ENCODE measurements at places on chromosomes 7 and 10. TPM values are rescaled to one million over a fixed set of nuclear protein-coding genes. Genes with fewer than 3 reads are reported as not detected.
A peak's percentile ranks its signal among the peaks of the same experiment; 100 is the strongest.

DNA sequence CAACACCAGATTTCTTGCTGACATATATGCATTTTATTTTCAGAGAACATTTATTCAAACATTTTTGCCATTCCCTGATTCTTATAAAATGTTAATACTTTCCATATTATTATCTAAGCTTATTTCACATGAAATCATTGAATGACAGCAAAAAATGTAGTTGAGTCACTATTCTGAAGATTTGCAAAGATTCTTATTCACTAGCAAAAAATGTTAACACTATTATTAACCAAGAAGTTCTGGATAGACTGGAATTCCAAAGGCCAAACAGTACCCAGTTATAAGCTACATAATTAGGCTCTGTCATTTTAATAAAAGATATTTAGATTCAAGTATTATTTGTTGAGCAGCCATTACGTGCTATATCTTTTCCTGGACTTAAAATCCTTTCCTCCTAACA, 4.3 kb downstream of the GSTO2 start:
- no peak for DNase-seq

DNA sequence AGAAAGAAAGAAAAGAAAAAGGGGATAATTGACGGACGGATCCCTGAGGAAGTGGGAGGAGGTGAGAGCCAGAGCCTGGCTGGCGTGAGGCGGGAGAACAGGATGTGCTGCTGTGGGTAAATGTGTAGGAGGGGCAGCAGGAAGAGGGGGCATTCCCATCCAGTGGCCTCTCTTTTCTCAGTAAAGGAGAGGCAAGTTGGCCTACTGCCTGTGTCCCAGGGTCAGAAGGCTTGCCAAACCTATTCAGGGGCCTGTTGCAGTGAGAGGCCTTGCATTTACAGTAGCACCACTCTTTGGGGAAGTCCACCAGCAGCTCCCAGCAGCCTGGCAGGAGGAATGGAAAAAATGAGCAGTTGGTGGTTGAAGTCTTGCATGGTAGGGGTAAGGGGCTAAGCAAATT, 26.6 kb upstream of the ASCC1 start:
- no peak for DNase-seq

- DNase-seq, result no peak
These were observed 81.2 kb upstream of the PIP4K2A start for GRCh38 chr10:22795546-22795945.

DNA sequence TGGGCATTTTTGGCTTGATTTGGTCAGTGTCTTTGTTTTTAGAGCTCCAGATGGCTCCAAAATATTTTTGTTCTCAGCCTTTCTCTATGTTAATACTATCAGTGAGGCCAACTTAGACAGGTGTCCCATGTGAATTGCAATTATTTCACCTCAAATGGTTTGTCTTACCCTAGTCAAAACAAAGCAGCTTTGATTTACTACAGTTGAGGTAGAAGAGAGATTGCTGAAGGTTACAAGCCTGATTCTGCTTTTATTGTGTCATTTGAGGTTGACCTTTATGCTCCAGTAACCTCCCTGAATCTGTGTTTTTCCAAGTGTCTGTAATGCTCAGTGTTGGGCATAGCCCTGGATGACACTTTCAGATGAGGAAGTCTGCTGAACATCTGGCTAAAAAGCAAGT, 882.9 kb downstream of the NRG3 start:
- no peak for DNase-seq

GRCh38 chr10:17073725-17074540, 55.7 kb downstream of the CUBN start:
- DNase-seq, result no peak

DNA sequence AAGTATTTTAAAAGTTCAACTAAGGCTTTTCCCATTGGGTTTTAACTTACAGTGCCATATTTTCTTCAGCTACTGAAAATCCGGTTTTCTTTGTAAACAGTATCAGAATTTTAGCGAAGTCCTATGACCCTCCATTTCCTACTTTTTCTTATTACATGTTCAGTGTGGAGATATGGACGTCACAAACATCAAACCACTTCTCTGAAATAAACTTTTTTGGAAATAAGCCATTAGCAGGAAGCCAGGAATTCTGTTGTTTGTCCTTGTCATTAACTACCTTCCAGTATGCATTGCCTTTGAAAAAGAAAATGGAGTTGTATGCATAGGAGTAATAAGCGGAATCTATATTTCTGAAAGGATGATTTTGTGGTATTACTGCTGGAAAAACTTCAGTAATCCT, 9.1 kb downstream of the MMP21 start:
- no peak for DNase-seq

GRCh38 chr7:142626420-142627035, 122.7 kb upstream of the PRSS1 start:
- peak; percentile 64 for DNase-seq

DNA sequence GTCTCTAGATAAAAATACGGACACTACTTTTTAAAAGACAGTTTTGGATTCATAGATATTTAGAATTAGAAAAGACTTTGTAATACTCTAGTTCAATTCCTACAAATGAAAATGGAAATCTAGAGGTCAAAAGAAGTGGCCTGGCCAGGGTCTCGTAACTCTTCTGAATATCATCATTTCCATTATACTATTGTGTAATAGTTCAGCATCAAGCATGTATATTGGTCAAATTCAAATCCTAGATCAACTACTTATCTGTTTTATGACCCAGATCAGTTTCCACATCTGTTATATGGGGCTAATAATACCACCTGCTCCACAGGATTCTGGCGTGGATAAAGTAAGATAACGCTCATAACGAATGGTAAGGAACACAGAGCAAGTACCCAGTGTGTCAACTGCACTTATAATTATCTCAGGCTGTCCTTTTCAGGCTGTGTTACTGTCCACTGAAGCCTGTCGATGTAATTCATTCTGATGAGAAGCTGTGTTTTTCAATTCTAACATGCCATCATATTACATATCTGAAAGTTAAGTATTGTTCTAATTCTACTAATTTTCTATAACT, 54.3 kb downstream of the ARHGAP21 start:
- DNase-seq, result no peak

DNA sequence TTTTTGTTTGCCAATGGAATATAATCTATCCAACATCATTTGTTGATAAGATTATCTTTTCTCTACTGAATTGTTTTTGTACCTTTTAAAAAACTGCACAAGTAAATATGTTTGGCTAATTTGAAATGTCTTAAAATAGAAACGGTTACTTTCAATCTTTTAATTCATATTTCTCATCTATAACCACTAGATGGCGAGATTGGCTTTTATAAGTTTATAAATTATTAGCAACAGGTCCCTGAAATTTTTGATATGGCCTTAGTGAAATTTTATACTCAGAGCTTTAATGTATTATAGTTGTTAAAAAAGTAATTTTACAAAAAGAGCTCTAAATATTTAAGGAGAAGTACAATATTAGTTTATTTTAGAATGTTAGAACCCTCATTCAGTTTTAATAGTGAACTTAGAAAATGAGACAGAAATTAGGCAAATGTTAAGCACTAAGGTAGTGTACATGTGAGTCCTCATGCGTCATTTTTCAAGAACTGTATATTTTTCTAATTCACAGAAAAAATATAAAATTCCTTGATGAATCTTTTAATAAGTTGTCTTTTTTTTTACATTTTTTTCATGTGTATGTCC, 592.5 kb downstream of the ARL4A start:
- DNase-seq, result no peak

DNA sequence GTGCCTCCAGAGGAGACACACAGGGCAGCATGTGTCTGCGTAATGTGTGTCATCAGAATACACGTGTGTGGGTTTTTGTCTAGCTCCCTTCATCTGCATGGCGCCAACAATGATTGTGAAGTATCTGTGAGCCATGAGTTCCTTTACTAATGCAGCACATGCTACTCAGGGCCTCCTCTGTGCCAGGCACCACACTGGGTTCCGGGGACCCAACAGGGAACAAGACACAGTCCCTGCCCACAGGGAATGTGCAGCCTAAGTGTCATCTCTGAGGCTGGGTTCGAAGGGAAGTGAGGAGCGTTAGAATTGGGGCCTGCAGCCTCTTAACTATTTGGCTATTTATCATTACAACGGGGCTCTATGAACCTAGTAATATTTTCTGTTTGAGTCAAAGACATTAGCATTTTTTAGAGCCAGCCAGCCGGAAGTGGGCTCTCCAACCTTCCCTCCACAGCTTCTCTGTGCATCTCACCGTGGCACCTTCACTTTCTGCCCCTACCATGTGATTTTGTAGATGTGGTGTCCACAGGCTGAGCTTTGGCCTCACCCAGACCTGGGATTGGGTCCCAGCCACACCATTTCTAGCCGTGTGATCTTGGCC, 43.9 kb upstream of the SRGN start:
- DNase-seq, result no peak

- no peak for DNase-seq
These were observed 332.2 kb upstream of the MTPN start for GRCh38 chr7:136309407-136309806.

- no peak for DNase-seq
These were observed 24.1 kb downstream of the VIPR2 start for GRCh38 chr7:159120540-159120919.

DNA sequence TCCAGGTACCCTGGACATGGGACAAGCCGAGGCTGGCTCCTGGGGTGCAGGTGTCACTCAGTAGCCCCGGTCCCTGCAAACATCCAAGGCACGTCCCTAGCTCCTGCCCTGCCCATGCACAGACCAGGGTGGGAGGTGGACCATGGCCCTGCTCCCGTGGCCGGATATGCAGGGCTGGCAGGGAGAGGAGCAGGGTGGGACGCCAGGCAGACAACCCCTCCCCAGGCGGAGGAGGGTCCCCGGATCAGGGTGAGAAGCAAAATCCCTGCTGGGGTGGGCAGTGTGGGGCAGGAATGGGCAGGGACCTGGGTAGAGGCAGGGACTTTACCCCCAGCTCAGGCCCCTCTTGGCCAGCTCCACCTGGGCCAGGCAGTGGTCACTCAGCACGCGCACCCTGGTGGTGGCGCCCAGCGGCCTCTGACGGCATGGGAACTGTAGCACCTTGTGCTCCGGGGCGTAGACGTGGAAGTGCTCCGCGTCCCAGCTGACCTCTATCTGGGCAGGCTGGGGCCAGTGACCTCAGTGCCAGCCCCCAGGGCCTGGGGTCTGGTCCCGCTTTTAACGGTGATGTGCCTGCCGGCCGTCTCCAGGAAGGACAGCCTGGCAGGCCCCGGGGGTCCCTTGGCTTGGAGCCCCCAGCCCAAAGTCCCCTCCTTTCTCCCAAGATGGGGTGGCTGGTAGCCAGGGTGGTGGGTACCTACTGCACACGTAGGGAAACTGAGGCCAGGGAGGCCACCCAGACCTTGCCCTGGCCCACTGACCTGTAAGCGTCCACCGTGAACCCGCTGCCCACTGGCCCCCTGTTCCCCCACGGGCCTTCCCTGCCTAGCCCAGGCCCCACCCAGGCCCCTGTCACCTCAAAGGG, 1.2 kb downstream of the GRIFIN start:
- DNase-seq, result no peak

DNA sequence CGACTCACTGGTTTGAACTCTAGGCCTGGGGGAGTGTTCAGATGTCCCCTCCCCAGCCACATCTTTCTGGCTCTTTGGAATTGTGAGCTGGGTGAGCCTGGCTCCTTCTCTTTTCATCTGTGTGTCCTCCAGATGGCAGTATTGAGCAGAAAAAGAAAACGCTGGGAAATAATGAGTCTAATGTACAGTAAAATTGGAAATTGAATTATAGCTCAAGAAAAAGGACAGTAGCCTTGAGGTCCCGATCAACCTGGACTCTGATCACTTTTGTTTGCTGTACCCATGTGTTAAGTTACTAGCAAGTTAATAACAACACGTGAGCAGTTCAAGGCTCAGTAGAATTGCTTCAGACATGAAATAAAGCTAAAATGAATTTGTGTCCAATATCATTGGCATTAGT, 77.9 kb downstream of the SNX10 start:
- peak; percentile 28 for DNase-seq

- no peak for DNase-seq
These were observed 109.0 kb downstream of the ZMYND11 start for GRCh38 chr10:244227-244626.

GRCh38 chr10:1050554-1050953, 1.6 kb upstream of the IDI1 start:
- DNase-seq, result no peak

DNA sequence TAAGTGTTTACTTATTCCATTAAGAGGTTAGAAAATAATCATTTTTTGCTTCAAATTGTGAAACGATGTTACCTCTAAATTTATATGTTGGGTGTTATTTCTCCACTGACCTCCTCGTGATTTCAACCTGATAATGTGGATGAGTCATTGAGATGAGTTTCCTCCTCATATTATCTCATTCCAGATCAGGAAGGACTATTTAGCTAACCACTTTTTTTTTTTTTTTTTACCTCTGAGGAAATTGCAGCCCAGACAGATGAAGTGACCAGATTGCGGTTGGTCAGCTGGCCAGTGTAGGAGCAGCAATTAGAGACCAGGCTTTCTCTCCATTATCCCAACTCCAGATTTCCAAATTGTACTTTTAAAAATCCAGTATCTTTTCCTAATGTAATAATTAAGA, 248.7 kb downstream of the FZD1 start:
- DNase-seq, result no peak

DNA sequence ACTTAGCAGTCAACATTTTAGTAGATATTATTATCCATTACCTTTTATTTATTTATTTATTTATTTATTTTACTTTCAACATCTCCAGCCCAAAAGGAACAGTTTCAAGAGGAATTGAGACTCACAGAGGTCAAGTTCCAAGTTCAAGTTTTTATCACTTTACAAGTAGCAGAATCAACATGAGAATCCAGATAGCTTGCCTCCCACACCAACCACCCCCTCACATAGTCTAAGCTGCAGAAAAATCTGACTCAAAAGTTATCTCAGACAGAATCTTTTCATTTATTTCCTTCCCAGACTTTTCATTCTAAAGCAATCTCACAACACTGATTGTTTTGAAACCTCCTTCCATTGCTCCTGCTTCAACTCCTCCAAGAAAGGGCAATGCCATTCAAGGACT, 129.6 kb downstream of the GRM3 start:
- no peak for DNase-seq

DNA sequence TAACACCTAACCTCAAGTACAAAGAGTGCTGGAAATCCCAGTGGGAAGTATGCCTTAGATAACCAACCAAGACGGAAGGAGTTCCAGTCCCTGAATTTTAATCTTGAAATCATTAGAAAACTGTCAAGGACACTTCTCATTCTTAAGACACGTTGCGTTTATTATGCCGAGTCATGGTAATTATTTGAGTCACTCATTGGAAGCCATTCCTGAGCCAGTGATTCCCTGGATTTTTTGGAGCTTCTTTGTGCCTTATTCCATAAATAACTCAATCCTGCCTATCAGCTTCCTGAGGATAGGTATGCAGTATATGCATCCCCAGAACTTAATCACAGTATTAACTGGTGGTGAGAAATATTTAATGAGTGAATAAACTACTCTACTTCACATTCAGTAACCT, 77.4 kb downstream of the PPP1R17 start:
- DNase-seq, result no peak

GRCh38 chr10:36515319-36515718, 610.1 kb upstream of the ANKRD30A start:
- no peak for DNase-seq

GRCh38 chr7:67343572-67343971, 346.9 kb downstream of the TYW1 start:
- no peak for DNase-seq

- no peak for DNase-seq
These were observed 72.9 kb downstream of the FAS start for GRCh38 chr10:89063465-89063864.

The FAM25A gene
- total RNA-seq, result not detected

The NPTX2 gene
- not detected for total RNA-seq

The SYCE1 gene
- 0.22 TPM for total RNA-seq

The TMEM184A gene
- 0.05 TPM for total RNA-seq

The EBLN1 gene
- total RNA-seq, result not detected

The XRCC2 gene
- total RNA-seq, result 0.56 TPM

The GHRHR gene
- not detected for total RNA-seq

The NAT16 gene
- total RNA-seq, result not detected

The LIPK gene
- total RNA-seq, result not detected

The ATOH7 gene
- total RNA-seq, result not detected

The CUEDC2 gene
- 28.6 TPM for total RNA-seq
